Glomerular endothelial cell (primary cell): ENCODE measurements at places on chromosomes 5 and 9. TPM values are rescaled to one million over a fixed set of nuclear protein-coding genes. Genes with fewer than 3 reads are reported as not detected.

DEPDC1B gene
- total RNA-seq = 1.0 and 3.4 TPM in 2 replicates

DNA sequence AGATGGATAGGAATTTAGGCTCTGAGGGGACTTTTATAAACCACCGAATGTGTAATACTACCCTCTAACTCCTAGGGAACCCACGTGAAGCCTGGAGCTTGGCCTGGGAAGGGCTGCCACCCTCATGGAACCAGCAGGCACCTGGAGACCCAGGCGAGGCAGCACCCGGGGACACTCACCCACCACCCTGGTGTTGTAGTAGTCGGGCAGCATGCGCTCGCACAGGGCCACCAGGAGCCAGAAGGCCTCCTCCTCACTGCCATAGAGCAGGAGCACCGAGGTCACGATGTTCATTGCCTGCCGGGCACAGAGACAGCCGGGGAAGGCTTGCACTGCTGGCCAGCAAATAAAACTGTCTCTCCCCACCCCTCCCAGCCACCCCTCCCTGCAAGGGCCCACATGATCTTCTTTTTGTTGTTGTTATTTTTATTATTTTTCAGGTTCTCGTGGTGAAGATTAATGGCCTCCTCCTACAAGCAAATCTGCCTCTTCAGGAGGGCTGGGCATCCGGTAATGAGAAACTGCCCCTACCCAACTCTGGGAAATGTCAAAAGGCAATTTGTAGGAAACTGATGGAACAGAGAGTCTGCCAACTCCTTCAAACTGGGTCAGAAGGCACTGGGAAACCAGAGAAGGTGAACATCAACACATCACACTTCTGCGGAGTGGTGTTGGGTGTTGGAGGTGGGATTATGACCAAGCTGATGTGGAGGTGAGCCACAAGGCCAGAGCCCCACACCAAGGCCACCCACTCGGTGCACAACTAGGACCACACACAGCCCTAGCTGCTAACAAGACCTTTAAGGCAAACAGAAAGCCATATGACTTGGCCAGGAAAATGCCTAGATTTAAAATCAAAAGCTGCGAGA, 17.4 kb upstream of the MRNIP start:
- no peak for DNase-seq

KCNV2 gene
- total RNA-seq = not detected in 2 replicates

MYOZ3 gene
- 0.53 and 0.93 TPM in 2 replicates for total RNA-seq

DDX4 gene
- total RNA-seq = not detected in 2 replicates
